Stimulated activated CD8-positive, alpha-beta memory T cell treated with anti-CD3 and anti-CD28 coated beads, Interleukin-7, amount 100 ng/mL, for 1 hour (primary cell): ENCODE measurements at places on chromosomes 4 and X.

DNA sequence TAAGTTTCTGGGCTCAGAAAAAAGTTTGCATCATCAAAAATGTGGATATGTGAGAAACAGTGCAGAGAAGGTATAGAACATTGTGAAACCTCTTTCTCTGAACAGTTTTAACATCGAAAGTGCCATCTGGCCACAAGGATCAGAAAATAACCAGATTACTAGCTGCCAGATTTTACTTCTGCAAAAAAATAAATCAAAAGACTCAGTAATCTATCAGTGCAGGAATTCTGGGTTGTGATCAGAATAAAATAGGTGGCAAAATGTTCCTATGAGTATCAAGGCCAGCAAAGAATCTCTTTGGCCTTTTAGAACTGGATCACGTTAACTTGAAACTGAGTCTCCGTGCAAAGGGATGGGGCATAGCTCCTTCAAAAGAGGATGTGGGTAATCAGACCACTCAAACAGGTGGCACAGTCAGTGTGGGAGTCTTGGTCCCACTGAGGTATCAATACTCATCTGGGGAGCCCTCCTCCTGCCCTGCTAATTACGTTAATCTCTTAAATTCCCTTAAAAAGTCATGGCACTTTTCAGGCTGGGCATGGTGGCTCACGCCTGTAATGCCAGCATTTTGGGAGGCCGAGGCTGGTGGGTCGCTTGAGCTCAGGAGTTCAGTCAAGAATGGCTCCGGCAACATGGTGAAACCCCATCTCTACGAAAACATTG is 26.7 kb upstream of the RBM47 start:
- no peak for DNase-seq

GRCh38 chr4:73944061-73944875 is 37.6 kb downstream of the PF4 start:
- no peak for DNase-seq

DNA sequence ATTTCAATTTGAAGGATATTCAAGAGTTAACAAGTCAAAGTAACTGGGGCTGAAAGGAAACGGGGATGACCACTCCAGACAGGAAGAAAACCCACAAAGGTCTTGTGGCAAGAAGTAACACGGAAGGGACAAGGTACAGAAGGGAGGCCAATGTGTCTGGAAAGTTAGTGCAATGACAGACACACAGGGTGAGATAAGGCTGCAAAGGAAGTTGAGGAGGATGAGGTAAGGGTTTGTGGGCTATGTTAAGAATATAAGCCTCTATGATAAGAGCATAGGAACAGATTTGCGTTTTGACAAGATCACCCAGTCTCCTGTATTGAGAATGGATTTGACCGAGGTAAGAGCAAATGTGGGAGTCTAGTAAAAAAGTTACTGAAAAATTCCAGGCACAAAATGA is 21.9 kb upstream of the EMCN start:
- DNase-seq: no peak

- no peak for DNase-seq
Observed at GRCh38 chr4:39889226-39889625, 88.5 kb downstream of the PDS5A start.

GRCh38 chrX:151239751-151240150 is 63.4 kb downstream of the GPR50 start:
- DNase-seq: no peak

DNA sequence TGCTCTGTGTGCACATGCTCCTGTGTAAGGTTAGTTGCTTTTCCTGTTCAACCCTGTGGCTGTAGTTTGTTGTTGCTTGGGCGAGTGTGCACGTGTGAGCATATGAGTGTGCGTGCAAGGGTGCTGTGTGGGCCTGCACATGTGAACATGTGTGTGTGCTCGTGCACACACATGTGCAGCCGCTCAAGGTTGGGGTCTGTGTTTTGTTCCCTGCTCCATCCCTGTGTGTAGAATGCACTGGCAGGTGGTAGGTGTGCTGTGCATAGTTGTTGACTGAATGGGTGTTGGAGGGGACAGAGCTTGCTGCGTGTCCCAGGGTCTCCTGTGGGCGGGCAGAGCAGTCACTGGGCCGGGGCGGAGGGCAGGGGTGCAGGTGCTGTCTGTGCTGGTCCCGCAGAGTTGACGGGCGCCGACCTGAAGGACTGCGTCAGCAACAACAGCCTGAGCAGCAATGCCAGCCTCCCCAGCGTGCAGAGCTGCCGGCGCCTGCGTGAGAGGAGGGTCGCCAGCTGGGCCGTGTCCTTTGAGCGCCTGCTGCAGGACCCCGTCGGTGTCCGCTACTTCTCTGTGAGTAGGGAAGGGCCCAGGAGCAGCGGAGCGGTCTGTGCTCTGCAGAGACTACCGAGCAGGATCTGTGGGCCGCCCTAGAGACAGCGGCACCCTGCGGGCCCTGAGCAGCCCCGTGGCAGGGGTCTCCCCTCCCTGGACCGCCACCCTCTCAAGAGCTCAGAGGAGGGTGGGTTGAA is 27.9 kb upstream of the HGFAC start:
- no peak for DNase-seq

DNA sequence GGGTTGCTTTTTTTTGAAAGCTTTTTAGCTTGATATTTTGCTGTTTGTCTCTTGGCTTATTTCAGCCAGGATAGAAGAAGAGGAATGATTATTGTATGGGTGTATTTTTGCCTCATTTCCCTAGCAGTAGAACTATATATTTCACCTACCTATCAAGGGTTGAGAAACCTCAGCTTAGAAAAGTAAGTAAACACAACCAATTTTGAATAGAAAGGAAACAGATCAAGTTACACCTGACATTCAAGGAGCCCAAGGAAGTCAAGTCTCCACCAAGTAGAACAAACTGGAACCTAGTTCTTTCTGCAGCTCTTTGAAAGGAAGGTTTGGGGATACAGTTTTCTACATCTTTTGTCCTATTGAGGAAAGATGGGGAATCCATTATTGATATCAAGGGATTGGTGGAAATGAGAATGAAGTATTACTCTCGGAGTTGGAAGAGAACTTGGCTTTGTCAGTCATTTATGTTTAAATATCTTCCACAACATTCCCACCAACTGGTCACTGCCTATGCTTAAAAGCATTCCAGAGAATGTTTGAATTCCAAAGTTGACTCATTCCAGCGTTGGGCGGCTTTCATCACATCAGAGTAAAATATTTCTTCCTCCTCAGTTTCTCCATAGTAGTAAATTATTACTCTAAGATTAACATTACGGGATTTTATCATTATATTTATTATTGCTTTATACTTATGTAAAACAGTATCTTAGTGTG is 207.8 kb upstream of the CNKSR2 start:
- no peak for DNase-seq

- no peak for DNase-seq
Observed at GRCh38 chr4:110411574-110412011, 64.4 kb upstream of the ENPEP start.

- no peak for DNase-seq
Observed at GRCh38 chr4:78136109-78137081, 79.3 kb downstream of the FRAS1 start.

DNA sequence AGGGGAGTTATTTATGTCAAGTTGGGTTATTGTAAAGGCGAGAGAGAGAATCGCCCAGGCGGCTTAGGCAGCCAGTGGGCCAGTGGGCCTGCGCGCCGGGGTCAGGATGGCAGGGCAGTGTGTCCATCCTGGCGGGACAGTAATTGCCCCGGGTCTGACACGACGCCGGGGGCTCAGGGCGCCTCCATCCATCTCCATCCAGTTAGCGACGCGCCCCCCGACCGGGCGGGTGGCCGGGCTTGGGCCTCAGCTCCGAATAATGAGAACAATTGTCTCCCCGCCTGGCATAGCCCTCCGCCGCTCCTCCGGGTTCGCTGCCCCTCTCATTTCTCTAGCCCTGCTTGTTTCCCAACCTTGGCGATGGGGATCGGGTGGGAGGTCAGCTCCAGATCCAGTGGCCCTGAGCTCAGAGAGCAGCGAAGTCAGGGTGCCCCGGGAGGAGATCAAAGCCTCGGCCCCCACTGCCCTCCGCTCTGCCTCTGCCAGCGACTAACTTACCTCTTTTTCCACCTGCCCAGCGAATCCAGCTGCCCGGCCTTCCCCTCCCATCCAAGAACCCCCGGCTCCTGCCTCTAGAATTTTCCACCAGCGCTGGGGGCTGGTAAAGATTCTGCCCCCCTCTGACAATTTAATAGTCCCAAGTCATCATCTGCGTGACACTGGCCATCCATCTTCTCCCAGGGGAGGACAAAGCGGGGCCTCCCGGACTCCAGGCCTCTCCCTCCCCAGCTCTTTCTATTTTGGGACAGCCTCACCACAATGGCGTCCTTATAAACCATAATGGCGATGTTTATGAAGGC is 56.9 kb upstream of the TMEM33 start:
- no peak for DNase-seq

DNA sequence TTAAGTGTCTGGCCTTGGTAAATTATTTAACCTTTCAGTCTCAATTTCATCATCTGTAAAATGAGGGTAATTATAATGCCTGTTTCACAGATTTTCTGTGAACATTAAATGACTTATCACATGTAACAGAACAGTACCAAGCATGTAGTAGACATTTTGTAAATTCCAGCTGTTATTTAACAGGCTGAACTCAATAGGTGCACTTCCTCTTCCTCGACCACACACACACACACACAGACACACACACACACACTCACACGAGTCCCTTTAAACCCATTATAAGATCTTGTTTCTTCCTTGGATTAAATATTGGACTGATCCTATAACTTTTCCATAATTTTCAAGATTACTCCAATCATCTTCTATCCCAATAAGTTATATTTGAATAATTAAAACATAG is 53.4 kb upstream of the COL25A1 start:
- DNase-seq: no peak

DNA sequence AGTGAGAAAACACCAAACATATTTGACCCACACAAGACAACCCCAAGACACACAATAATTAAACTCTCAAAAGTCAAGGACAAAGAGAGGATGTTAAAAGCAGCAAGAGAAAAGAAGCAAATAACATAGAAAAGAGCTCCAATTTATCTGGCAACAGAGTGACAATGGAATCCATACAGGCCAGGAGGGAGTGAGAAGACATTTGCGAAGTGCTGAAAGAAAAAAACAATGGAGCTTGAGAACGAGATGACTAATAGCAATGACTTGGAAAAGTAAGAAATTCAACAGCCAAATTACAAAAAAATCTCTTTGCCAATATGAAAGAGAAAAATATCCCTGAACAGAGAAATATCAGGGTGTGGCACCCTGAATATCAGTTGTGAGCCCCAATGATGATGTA is 61.6 kb downstream of the MAD2L1 start:
- no peak for DNase-seq

DNA sequence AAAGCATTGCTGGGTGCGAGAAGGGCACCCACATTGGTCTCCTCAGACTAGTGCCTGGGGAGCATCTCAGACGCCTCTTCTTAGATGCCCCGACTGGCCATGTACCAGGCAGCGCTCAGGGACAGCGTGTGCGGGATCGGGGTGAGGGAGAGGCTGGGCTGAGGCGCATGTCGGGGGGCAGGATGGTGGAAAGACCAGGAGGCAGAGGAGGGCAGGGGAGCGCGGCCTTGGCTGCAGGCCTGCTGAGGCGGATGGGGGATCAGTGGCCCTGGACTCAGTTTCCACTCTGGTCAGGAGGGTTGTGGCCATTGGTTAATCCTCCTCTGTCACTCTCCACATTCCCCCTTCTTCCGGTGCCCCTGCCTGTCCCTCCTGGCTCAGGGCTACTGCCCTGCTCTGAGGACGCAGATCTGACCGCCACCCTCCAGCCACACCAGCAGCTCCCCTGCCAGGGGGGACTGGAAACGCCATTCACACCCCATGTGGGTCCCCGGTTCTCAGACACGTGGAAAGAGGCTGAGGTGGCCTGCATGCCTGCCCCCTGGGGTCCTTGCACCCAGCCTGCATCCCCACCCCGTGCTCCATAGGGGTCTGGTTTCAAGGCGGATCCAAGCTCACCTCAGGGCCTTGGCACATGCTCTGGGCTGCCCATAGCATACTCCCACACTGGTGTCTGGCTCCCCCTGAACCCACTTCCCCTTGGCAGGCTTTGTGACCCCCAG is 105.9 kb downstream of the CPZ start:
- no peak for DNase-seq

GRCh38 chrX:77276742-77277141 is 170.4 kb upstream of the FGF16 start:
- no peak for DNase-seq

DNA sequence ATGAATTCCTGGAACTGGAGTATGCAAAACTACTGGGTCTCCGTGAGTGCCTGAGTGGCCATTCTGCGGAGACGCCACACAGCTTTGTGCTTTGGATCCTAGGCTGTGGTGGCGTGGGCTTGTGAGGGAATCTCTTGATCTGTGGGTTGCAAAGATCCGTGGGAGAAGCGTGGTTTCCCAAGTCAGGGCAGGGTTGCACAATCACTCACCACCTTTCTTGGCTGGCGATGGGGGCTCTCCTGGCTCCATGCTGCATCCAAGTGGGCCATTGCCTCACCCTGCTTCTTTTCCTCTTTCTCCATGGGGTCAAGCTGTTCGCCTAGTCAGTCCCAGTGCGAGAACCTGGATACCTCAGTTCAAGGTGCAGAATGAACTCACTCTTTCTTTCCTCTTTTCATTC is 62.5 kb downstream of the SLAIN2 start:
- no peak for DNase-seq

DNA sequence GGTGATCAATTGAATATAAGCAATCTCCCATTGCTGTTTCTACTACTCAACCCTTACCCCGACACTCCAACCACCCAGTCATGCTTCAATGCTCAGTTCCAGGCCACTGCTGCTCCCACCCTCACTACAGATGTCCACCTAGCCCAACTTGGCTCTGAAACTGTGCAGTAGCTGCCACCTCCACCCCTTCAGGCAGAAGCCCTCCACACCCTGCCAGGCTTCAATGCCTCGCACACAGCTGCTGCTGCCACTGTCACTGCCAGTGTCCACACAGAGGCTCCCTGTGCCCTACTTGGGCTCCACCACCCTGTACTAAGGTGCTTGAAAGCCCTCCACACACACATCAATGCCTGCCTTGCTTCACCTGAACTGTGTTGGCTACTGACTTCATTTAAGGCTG is 34.6 kb downstream of the LAMTOR3 start:
- DNase-seq: no peak
